Globus pallidus (tissue), 1 donor: ENCODE measurements at places on chromosomes 4 and X.

DNA sequence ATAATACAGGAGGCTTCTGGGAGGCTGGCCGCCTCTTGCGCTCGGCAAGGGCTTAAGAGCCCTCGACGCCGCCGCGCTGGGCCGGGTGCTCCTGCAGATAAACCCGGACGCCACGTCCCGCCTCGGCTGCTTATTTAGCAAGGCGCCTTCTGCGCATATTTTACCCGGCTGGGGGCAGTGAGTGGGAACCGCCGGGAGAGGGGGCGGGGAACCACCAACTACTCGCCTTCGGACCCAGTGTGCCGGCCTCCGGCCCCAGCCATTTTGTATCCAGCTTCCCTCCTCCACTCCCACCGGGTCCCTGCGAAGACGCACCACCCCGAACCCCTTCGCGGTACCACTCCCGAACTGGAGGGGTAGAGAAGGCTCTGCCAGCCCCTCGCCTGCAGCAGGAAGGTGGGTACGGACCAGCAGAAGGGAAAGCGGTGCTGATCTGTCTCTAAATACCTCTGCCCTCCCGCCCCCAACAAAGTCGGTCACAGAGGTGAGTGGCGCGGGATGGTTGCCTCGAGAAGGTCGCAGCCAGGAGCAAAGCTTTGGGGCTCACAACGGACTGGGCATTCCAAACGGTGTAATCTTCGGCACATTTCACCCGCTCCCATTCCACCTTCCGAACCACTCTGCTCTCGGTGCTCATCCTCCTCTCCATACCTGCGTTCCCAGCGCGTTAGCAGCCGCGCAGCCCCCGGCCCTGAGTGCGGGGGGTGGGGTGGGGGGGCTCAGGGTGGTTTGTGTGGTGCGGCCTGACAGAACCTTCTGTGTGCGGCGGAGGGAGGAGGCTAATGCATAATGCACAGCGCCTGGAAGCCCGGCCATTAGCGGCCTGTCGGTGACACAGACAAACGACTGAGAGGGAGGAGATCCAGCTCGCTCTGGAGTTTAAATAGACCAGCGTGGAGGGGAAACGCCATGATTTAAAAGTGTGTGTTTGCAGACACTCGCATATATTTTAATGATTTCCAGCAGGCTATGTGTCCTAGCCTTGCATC, 4.9 kb upstream of the BCOR start:
- no peak for DNase-seq

- DNase-seq: no peak
These were observed 39.2 kb upstream of the NMU start for GRCh38 chr4:55675196-55675793.

GRCh38 chrX:78326401-78326800, 1.0 kb downstream of the CYSLTR1 start:
- no peak for DNase-seq

GRCh38 chrX:96540111-96540631, 144.5 kb upstream of the DIAPH2 start:
- no peak for DNase-seq

DNA sequence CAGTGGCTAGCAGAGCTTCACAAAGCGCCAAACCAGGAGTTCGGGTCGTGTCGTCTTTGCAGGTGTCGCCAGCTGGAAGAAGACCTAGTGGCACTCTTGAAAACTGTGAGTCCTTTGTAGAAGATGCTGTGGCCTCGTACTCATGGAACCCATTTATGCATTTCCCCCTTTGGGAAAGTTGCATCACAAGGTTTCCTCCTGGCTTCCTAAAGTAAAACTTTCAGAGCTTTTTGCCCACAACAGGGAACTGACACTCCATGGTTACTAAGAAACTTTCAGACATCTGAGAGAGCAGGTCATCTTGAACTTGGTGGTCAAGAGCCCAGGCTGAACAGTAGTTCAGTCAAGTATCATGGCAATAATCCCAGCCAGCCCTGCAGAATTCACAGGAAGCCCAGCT, 15.9 kb upstream of the NOCT start:
- DNase-seq: no peak

DNA sequence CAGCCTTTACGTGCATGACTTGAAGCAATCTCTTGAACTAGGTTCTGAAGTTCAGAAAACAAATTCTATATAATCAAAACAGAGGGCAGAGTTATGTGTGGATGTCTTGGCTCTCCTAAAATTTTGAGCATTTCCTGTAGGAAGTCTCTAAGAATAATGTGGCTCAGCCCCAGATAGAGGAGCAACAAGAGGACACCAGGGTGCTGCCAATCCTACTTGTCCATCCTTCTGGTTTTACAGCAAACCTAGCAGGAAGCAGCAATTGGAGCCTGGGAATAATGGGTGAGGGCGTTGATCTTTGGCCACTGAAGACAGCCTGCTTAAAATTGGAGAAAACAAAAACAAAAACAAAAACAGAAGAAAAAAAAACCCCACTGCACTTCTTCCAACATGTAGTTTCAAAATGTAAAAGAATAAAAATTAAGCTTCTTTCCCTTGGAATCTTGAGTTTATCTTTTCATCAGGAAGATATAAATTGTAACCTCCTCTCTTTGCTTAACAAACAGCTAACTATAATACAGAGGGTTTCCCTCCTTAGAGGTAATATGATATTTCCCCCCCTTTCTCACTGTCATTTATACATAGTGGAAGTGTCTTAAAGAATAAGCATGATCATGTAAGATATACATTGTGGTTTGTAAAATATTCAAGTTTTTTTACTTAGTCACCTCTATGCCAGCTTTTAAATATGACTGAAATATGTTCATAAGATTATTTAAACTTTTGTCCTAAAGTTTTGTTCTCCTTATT, 130.6 kb downstream of the FBXO8 start:
- no peak for DNase-seq

- no peak for DNase-seq
These were observed 27.6 kb downstream of the CLNK start for GRCh38 chr4:10656988-10657387.

DNA sequence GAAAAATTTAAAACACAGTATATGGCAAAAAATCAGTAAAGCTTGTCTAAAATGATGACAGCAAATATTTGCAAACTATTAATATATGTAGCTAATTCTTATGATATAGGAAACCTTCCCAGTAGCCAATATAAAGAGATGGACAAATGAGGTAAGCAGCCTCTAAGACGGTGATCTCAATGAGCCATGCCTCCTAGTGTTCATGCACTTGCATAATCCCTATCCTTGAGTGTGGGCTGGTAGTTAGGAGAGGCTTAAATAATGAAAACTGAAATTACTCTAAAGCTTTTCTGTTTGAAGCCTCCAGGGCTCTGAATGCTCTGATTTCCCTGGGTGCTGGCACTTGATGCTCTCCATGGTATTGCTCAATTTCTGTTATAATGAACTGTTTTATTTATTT, 24.6 kb upstream of the ARMCX4 start:
- no peak for DNase-seq
